ENCODE measurements at places on chromosomes 3 and 15.

GRCh38 chr3:157594413-157594812 lies 91.2 kb upstream of the VEPH1 start:
- no peak for DNase-seq

DNA sequence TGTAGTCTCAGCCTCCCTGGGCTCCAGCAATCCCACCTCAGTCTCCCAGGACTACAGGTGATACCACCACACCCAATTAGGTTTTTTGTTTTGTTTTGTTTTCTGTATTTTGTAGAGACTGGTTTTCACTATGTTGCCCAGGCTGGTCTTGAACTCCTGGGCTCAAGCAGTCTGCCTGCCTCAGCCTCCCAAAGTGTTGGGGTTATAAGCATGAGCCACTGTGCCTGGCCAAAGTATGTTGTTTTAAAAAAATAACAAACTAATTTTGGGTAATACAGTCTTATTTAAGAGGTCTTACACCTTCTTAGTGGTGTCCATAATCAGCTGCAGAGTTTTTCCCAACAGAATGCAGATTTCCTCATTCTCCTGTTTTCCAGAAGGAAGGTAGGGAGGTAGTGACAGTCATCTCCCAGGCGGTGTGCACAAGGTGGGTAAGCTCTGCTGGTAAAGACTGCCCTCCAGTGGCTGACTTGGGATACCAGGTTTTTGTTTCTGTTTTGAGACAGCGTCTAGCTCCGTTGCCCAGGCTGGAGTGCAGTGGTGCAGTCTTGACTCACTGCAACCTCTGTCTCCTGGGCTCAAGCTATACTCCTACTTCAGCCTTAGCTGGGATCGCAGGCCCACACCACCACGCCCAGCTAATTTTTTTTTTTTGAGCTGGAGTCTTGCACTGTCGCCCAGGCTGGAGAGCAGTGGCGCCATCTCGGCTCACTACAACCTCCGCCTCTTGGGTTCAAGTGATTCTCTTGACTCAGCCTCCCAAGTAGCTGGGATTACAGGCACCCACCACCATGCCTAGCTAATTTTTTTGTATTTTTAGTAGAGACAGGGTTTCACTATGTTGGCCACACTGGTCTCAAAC lies 58.4 kb downstream of the MAP6D1 start:
- DNase-seq: peak; percentile 38

DNA sequence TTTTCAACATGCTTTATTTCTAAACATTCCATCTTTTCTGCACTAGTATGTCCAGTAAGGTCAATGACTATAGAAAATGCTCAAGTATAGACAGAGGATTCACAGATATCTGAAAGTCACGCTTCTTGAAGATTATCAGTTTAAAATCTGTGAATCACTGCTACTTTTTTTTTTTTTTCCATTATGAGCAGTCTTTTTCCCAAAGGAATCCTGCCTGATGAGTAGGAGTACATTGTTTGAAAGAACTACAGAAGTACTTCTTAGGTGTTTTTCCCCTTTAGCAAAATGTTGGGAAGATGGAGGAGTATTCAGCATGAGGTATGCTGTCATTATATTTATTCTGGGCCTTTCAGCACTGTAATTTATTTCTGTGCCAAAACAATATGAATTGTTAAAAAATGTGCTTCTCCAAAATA lies 266.2 kb downstream of the NLGN1 start:
- DNase-seq: no peak

- DNase-seq: no peak
Observed at GRCh38 chr3:63961891-63962290, 49.7 kb upstream of the SCAANT1 start.

GRCh38 chr15:59299929-59300617 lies 72.6 kb downstream of the MYO1E start:
- DNase-seq: peak; percentile 33

- DNase-seq: no peak
Observed at GRCh38 chr3:185021256-185021655, 131.6 kb downstream of the C3orf70 start.
